NCI-H774 (cell line): ENCODE measurements at places on chromosomes 3 and 15.

DNA sequence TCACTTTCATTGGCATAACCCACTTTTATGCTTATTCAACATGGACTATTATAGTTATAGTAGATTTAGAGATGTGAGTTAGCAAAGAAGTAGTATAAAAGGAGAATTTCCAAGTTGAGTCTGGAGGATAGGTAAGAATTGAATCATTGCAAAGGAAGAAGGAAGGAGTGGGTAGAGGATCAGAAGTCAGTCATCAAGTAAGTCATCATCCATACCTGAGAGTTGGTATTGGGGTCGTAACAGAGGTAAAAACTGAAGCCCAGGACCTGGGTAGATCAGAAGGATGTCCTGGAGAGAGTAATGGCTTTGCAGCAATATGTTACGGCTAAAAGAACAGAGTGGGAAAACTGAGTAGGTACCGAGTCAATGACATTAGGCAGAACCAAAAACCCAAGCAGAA lies 265.7 kb downstream of the SUCLG2 start:
- no peak for DNase-seq

DNA sequence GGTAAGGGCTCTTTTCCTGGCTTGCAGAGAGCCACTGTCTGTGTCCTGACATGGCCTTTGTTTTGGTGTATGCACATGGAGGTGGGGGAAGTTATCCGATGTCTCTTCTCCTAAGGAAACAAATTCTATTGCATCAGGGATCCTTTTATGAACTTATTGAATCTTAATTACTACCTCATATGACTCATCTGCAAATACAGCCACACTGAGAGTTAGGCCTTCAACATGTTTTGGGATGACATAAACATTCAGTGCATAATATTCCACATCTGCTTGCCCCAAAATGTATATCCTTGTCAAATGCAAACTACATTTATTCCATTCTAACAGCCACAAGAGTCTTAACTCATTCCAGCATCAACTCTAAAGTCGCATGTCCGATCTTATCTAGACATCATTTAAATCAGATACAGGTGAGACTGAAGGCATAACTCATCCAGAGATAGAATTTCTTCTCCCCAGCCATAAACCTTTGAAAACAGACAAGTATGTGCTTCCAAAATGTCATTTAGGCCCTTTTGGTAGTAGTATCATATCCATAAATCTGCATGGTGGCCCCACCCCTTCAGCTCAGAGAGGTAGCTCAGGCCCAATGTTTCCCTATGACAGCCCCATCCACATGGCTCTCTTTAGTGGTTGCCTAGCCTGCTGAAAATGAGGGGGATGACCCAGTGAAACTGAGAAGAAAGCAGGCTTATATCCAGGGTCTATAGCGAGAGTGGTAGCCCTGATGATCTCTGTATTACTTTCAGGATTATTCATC lies 289.5 kb upstream of the ALCAM start:
- DNase-seq, result no peak

- DNase-seq, result no peak
Observed at GRCh38 chr3:88195951-88196434, 46.2 kb downstream of the C3orf38 start.

GRCh38 chr3:13851997-13852637 lies 27.8 kb downstream of the WNT7A start:
- DNase-seq, result no peak

DNA sequence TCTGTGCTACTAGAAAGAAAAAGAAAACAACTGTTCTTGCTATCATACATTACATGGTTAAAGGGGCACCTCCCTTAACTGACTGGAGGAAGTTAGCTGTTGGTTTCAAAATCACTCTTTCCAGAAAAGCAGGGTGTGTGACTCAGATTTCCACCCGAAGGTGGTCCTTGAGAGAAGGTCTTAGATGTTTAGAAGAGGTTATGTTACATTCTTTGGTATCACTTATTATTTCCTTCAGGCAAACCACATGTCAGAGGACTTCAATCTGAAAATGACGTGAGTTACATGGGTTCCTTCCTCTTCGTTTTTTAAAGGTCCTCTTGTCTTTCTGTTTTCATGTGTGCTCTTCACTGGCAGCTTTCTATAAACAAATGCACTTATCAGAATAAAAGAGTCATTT lies 307.9 kb upstream of the CBLB start:
- DNase-seq, result no peak

GRCh38 chr3:10857235-10857634 lies 41.2 kb downstream of the SLC6A11 start:
- no peak for DNase-seq

- no peak for DNase-seq
Observed at GRCh38 chr3:45455040-45455439, 66.7 kb downstream of the LARS2 start.

DNA sequence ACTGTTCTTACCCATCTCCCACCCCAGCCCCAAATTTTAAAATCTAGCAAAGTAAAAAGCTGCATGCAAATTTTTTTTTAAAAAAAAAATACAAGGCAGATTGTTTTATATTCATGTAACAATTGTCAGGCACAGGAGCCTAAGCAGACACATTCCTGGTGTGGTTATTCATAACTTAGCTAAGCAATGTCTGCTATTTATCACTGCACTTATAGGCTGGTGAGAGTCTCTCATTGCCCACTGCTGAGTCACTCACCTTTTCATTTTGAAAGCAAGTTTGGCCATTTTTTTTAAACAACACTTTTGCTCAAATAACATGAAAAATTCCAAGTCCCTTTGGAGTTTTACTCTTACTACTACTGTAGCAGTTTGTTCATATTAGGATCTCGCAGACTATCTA lies 413.9 kb downstream of the RBMS3 start:
- no peak for DNase-seq

DNA sequence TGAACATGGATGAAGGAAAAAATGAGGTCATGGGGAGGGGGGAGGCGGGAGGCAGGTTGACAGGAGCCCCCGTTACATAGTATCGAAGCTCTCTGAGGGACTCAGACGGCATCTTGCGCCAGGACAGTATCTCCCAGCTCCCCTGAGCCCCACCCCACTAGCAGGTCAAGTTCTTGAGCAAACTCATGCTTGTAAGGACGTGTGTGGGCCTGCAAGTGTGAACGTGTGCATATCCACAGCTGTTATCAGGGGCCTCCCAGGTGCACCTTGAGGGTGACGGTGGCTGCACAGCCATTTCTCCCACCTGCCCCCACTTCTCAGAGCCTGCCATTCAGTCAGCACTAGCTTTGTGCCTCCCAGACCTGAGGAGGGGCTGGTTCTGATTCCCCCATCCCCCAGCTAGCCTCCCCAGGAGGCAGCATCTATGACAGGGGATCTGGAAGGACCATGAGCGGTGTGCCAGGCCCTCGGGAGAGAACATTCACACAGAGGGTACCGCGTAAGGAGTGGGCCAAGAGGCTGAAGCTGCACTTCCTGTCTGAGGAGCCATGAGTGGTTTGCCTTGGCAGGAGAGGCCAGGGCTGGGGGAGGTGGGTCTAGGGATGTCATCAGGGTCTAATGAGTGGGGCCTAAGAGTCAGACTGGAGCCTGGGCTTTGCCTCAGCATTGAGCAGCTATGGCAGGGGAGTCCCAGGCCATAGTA lies 2.9 kb downstream of the SEMA3F start:
- DNase-seq, result no peak

DNA sequence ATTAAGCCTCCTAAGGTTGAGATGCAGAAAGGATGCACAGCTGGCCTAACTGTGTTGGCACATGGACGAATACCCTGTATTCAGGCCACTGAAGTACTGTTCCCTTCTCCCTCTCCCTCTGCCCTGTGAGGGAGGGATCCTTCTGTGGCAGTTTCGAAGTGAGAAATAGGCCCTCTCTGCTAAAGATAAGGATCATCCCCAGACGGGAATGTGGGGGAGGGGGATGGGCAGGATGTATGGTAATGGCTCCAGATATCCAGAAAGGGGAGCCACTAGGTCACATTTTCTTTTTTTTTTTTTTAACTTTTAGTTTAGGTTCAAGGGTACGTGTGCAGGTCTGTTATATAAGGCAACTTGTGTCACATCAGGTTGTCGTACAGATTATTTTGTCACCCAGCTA lies 463.1 kb downstream of the TBL1XR1 start:
- no peak for DNase-seq

DNA sequence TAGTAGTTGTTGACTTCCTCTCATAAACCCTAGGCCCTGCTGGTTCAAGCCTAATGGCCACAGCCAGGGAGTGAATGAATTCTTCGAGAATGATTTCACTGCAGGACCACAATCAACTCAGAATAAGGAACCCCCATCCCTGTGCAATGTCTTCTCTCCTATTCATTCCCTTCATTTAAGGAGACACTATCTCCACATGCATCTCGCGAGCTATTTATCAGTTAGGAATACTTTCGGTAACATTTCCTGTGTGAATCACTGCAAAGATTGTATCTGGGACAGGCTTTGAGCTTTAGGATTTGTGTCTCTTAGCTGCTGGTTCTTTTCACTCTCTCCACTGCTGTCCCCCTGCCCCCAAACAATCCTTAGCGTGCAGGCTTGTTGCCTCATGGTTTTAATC lies 94.4 kb downstream of the MYLK start:
- no peak for DNase-seq

DNA sequence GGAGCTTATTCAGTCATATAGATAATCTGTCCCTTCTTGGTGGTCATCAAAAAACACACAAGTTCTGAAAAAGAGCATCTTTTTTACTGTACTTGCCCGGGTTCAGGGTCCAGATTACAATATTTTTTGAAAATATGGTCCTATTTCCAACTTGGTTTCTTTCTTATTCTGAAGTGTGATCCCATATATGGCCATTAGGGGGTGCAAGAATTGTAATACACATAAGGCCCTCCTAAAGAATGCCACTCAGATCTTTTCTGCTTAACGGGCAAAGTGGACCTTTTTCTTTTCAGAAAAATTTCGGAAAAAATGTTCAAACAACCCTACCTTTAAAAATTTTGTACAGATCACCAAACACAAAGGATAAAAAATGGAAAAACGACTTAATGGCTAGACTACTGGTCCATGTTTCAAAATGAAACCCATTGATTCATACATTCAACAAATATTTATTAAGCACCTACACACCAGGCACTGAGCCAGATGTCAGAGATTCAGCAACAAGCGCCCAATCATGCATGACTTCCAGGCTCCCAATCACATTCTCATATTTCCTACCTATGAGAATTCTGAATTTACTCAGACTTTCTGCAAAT lies 102.0 kb upstream of the MYRIP start:
- DNase-seq, result no peak

DNA sequence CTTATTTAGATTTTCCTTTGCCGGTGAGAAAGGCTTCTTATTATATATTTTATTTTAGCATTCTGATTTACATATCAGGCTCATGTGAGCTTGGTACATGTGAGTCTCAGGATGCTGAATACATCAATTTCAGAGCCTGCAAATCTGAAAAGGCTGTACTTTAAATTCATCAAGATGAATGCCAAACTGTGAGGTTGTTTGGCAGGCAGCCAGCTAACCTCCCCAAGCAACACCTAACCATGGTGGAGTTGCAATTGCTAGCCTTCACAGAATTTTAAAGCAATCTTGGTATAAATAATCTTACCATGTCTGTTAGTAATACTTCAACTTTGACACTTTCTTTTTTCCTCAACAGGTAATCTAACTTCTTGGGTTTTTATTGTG lies 252.5 kb downstream of the CDIN1 start:
- DNase-seq, result peak; percentile 14

DNA sequence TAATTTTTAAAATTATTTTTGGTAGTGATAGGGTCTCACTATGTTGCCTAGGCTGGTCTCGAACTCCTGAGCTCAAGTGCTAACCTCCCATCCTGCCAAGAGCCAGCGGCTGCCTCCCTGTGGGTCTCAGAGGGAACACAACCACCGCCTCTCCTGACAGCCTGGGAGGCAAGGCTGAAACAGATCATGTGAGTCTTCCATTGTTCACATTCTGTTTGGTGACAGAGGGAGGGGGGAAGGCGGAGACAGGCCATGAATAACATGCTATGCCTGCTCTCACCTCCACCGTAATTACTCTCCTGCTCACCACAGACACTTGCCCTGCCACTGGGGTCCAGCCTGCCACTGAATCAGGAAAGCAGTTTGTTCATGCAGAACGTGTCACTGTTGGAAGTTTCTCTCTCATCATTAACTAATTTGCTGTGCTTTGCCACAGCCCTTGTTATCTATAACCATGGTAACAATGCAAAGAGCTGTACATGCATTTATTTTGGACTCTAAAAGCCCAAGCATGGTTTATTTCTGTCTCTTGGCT lies 78.4 kb upstream of the RASGRF1 start:
- DNase-seq, result peak; percentile 82

DNA sequence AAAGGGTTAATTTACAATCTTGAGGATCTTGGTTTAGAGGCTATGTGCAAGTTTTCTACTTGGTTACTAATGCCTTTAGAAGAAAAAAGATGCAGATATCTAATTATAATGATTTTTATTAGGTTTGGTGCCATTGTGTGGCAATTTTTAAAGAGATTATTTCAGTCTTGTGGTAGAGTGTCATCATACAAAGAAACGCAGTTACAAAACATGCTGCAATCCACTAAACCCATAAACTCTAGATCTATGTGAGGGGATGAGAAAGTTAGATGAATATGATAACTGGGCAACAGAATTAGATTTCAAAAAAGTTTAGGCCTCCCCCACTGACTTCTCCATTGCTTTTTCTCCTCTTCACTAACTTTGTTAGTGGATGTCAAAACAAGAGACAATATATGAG lies 106.0 kb downstream of the ARPP21 start:
- no peak for DNase-seq

GRCh38 chr3:53616971-53617892 lies 122.8 kb downstream of the CACNA1D start:
- no peak for DNase-seq
